ENCODE measurements at places on chromosomes 1 and 21.
A peak's percentile ranks its signal among the peaks of the same experiment; 100 is the strongest.

DNA sequence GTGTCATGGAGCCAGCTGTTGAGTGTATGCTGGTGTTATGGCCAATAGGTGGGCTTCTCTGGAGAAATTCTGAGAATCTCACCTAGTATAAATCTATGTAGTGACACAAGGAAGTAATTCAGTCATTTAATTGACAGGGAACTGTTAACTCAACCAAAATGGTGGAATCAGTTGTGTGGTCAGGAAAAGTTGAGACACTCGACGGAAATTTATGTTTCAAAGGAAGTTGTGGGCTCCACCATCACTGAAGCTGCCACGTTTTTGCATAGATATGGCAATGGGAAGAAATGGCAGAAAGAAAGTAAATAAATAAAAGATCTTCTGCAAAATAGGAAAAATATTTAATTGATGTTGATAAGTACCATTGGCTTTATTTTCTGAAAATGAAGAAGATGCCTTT is 84.5 kb downstream of the ATP6V1G3 start:
- no peak for DNase-seq

DNA sequence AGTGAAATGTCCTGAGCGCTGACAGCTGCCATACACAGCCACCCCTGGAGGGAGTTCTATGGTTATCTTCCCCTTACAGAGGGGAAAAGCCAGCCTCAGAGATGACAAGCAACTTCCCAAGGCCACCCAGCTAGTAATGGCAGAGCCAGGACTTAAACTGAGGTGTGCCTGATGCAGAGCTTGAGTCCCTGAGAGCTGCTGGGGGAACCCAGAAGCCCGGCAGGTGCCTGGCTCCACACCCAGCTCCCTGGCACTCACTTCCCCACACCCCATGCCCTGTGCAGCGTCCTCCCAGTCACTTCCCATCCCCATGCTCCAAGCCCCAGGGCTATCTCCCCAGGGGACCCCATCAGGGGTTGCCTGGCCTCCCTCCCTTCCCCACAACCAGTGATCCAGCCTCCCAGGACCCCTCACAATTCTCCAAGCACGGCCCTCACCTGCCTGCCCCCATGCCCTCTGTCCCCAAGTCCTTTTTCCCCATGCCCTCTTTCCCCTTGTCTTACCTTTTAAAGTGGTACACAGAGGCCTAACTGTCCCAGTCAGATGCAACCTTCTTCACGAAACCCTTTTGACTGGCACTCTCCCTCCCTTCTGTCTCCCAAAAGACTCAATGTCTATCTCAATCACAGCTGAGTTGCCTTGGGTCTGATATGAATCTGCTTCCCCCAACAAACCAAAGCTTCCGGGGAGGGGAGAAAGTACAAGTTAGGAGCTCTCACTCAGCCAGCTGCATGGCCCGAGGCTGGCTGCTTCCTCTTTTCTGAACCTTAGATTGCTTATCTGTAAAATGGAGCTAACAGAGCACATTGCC is 39.8 kb upstream of the LRP8 start:
- no peak for DNase-seq

DNA sequence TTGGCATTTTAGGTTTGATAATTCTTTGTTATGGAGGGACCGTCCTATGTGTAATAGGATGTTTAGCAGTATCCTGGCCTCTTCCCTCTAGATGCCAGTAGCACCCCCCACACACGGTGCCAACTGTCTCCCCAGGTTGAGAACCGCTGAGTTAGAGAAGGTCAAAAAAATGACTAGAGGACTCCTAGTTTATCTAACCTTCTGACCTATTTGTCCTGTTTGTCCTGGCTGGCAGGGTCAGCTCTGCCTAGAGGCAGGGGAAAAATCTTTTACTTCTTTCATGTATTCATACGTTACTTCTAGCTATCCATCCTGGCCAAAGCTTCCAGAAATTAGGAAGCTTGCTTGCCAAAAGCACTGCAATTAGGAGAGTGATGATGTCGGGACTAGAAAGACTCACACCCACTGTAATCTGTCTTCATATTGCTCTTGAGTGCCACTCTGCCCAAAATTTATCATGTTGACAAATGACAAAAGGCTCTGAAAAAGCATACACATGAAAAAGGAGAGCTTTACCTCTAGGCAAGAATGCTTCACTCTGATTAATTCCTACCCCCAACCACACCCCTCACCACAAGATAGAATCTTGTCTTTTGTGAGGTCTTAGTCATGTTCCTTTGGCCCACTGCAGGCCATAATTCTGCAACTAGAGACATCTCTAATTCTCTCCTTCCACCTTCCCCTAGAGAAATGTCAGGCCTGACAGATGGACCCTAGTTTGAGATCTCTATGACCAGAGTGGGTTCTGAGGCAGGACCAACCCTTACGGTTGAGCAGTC is 14.4 kb upstream of the AKR1A1 start:
- peak; percentile 26 for DNase-seq

DNA sequence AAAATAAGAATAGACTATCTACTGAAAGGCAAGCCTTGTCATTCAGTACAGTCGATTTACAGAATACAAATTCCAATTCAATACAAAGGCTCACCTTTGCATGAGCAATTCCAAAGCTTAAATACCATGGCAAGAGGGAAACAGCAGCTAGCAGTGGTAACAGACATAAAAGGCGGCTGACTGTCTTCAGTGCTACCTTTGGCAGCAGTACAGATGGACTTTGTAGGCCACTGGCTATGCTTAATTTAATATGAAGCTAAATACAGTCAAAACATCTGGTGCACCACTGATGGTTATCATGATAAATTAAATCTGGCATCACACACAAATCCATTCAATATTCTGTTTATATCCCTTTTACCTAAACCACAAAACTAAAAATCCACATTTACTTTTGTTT is 62.4 kb downstream of the RERE start:
- DNase-seq = no peak

DNA sequence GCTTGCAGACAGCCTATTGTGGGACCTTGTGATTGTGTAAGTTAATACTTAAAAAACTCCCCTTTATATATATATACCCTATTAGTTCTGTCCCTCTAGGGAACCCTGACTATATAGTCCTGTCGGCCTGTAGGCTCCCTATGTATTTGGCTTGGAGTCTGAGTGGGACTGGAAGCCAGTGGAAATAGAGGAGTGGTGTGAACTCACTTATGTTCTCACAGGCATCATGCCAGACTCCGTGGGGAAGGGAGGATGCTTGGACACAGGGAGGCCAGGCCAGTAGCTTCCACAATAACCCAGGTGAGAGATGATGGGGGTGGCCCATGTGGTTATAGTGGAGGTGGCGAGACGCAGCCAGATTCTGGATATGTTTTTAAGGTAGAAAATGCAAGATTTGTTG is 136.7 kb upstream of the SYT6 start:
- DNase-seq = no peak

- DNase-seq = peak; percentile 30
Measured at GRCh38 chr1:199002661-199003060, 363.8 kb downstream of the PTPRC start.

DNA sequence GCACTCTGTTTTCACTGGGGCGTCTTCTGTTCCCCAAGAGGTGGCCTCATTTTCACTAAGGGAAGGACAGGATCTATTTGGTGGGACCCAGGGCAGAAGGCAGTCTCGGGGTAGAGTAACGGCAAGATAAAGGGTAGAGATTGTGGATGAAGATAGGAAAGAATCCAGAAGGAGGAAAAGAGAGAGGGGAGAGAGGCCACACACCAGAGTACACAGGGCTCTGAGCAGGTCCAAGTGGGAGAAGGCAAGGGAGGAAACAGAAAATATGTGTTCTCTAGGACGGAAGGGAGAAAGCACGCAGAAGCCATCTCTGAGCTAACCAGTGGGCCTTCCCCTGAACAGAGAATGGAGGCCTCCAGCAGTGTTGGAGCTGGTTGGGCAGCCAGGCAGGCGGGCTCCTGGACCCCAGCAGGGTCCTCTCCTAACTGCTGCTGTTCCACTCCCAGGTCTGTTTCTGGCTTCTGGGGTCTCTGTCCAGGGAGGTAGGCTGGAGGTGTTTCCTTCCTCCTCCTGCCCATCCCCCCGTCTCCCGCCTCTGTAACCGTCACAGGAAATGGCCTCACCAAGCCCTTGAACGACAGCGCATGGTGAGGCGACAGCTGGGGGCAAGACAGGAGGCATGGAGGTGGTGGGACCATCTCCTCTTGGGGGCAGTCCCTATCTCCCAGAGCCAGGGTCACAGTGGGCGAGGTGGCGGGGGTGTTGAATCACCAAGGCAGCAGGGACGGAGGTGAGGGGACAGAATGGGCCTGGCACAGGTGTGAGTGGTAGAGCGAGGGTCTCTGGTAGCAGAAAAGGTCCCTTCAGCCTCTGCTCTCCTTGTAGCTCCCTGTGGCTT is 649 bp downstream of the PTPN7 start:
- no peak for DNase-seq

GRCh38 chr1:90723590-90724108 is 6.5 kb upstream of the BARHL2 start:
- DNase-seq = no peak

DNA sequence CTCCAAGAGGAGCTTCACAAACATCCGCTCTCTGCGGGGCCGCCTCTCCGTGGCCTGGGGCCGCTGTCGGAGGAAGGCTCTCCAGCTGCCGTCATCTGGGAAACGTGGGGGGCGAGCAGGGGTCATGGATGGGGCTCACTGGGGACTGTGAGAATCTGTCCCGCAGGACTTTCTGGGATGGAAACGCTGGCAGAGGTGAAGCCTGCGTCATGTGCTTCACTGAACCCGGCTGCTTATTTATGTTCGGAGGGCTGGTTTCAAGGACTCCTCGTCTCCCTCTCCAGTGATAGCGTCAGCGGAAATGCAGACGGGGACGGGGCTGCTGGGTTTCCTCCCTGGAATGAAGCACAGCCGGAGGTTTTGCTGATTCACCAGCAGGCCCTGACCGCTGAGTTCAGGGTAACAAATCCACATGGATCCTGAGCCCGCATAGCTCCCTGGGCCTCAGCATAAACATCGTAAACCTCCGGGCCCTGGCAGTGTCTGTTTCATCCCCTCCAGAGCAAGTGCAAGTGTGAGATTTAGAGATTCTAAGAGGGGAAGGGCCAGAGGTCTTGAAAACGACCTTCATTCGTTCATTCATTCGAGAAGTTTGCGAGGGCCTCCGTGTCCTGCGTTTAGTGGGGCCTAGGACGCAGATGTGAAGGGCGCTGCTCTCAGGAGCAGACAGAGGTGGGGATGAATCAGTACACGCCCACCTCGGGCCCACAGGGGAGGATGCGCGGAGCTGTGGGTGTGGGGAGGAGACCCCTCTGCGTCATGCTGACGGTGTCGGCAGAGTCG is 7.0 kb upstream of the POFUT2 start:
- peak; percentile 100 for DNase-seq

DNA sequence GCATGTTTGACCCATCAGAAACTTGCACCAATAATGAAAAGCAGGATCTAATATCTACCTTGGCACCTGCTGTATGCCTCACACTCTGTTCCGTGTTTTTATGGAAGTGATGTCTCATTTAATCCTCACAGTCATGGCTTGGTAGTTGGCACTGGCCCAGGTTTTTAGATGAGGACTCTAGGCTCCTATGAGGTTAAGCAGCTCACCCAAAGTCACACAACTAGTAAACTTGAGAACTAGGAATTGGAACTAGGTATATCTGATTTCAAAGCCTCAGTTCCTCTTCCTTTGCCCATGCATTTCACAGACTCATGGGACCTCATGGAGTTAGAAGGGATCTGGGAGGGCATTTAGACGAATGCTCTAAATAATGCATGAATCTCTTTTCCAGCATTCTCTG is 21.3 kb upstream of the TARBP1 start:
- DNase-seq = no peak

- DNase-seq = peak; percentile 23
Measured at GRCh38 chr21:25908495-25908894, 173.7 kb downstream of the GABPA start.

GRCh38 chr1:8162168-8162567 is 136.1 kb upstream of the ERRFI1 start:
- no peak for DNase-seq

DNA sequence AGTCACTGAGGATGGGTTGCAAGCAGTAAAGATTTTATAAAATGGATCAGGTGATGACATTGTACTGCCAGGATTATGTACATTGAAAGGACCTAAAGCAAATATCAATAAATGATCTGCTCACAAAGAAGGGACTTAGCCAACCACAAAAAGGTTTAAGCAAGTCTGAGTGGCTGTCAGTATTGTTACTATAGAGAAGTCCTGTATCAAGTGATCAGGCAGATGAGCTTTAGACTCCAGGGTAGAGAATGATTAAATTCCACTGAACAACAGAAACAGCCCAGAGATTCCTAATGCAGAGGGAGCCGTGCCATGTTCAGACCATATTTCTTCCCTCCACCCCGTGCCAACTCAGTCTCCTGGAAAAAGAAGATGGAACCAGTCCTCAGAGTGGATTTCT is 138.9 kb downstream of the SETD4 start:
- no peak for DNase-seq

GRCh38 chr1:36612881-36613280 is 130.2 kb upstream of the CSF3R start:
- no peak for DNase-seq

GRCh38 chr1:94646141-94646643 is 104.6 kb upstream of the F3 start:
- DNase-seq = peak; percentile 91

DNA sequence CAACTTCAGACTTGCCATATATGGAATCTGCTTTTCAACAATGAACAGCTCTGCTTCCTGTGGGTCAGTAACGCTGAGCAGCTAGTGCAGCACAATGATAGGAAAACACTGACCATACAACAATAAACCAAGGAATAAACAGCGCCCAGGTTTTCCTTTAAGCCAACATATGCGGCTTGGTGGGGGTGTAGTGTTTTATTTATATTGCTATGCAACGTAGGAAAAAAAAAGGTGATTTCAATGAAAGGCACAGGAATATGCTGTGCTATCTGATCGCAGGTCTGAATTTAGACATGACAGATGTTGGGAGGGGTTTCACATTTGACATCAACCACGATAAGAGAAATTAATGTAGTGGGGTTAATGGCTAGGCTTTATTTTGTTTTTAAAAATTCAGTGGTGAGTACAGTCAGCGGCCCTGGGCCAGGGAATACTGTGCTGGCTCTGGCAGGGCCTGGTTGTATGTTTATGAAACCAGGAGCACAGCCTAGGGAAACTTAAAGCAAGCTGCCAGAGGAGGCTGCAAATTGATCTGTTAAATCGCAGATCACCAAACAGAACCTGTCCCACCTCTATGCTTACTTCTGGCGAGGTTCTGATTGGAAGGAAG is 4.3 kb downstream of the TSPAN2 start:
- peak; percentile 89 for DNase-seq

GRCh38 chr1:92066321-92066720 is 8.9 kb downstream of the SETSIP start:
- no peak for DNase-seq

GRCh38 chr1:218474128-218474527 is 129.0 kb downstream of the TGFB2 start:
- no peak for DNase-seq

DNA sequence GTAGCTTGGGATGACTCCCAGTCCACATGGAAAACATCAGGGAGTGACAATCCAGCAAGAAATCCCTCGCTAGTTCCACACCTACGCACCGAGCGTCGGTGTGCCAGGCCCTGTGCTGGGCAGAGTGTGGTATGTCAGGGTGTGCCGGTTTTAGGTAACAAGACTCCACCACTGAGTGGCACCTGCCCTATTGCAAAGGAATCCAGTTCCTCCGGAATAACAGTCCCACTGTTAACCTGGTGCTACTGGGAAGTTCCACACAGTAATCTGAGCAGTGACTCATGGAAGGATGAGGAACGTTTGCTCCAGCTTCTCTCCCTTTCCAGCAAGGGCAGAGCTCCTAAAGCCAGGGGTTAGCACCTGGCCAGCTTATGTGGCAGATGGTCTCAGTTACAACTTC is 14.3 kb downstream of the RNF207 start:
- peak; percentile 43 for DNase-seq

GRCh38 chr1:7447093-7447492 is 324.0 kb upstream of the VAMP3 start:
- DNase-seq = no peak
